ENCODE measurements at places on chromosomes 3 and 15.
A peak's percentile ranks its signal among the peaks of the same experiment; 100 is the strongest.

- DNase-seq, result no peak
These were observed 23.3 kb downstream of the IDH2 start for GRCh38 chr15:90078965-90079364.

DNA sequence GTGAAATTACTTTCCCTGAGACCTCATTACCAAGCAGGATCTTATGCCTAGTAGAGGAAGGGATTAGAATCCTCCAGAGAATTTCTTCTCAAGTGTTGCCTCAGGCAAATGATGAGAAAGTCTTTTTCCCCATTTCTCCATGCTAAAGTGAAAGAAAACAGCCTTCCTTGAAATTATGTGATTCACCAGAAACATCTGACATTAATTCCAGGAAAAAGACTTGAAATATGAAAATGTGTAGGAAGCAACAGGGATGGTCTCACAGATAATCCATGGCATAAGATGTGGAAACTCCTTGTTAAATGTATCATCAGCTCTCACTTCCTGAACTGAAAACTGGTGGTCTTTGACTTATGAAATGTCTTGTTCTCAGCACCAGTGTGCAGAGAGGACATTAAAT is 17.9 kb upstream of the ABI3BP start:
- DNase-seq, result no peak

DNA sequence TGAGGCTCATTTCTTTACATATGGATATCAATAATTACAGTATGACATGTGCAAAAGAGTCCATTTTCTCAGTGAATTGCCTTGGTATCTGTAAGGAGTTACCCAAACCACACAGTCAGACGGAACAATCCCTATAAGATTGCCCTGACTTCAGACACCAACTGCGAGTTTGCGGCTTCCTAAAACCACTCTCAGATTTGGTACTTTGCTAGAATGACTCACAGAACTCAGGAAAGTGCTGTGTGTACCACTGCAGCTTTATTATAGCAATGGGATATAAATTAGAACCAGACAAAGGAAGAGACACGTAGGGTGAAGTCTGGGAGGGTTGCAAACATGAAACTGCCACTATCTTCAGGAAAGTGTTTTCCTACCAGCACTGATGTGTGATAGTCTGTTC is 45.8 kb upstream of the ATP13A3 start:
- DNase-seq, result no peak

DNA sequence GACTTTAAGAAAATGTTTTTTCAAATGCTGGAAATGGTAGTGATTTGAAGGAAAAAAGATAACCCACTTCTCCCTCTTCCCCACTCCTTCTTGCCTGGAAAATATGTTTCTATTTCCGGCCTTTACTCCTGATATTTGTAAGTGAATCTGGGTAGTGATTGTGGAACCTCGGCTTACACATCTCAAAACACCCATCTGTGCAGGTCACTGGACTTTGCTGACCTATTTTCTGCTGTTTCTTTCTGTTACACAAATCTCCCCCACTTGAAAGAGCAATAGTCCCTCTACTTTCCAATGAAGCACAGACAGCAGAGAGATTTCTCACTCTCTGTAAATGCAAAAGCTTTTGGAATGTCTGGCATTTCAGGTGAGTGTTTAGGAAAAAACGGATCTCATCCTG is 76.9 kb upstream of the ICE2 start:
- DNase-seq, result no peak

GRCh38 chr3:156793400-156793799 is 32.8 kb upstream of the LEKR1 start:
- DNase-seq, result no peak

DNA sequence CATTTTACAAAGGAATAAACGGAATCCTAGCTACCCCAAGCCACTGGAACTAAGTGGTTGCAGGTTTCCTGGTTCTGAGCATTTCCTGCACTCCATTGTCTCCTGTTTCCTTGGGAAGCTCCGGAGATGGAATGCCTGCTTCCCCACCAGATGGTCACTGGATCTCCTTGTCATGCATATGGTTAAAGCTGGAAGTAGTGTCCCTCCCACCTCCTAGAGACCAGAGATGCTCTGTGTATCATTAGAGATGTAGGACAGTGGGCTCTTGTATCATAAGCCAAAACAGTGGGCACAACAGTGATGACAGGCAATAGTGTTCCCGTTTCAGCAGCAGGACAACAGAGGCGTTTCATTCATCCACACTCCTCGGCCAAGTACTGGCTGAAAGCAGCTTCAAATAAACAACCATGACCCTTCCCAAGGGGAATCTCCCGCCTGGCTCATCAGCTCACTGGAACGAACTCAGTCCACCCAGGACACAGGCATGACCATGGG is 136.2 kb upstream of the EIF1B start:
- DNase-seq, result no peak

GRCh38 chr3:120428924-120429323 is 21.9 kb downstream of the FSTL1 start:
- DNase-seq, result no peak

DNA sequence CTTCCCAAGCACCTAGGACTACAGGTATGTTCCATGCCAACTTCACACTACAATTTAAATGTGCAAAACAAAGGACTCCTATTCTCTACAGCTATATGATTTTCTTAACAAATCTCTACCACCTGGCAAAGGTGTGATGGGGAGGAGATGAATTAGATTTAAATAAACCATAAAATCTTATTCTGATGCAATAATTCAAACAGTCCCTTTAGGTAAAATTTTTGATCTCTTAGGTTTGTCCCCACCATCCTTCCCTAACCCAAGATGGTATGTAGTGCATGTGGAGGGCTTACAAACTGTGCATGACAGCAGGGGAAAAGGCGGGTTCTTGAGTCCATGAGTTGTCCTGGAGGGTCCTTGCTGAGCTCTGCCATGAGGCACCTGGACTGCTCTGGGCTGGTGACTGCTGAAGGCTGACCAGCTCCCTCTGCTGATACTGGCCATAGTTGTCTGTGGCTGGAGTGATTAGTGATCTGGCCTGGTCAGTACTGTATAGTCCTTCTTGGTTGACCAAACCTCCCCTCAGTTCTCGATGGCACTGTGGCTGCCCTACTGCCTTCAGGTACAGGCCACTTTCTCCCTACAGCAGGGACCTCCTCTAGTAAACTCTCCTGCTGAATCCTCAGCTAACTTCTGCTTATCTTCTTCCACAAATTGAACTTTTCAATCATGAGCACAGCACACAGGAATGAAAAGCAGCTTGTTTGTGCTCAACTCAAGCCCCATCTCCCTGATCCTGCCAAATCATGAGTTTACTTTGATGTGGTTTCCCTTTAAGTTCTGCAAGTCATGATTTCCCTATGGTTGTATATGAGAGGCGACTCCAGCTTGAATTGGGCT is 30.1 kb downstream of the CFAP161 start:
- peak; percentile 10 for DNase-seq

DNA sequence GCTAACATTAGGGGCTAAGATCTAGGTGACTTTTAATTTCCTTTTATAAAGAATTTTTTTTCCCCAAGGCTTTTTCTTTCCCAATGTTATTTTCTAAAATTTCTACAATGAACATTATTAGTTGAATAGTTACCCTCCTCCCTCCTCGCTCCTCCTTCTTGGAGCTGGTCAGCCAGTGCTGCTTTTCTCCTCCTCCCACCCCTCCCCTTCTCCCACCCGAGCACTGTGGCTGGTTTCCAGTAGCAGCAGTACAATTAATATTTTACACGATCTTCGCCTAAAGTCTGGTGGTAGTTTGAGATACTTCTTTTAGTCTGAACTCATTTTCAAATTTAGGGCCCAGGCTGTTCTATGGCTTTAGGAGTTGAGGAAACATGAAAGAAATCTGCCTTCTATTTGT is 41.6 kb downstream of the EEFSEC start:
- DNase-seq, result no peak

- no peak for DNase-seq
These were observed 61.5 kb downstream of the C3orf38 start for GRCh38 chr3:88211096-88211890.
